ENCODE measurements at places on chromosomes 5 and 9.

GRCh38 chr5:105639068-105639467 is 2031.7 kb downstream of the EFNA5 start:
- DNase-seq, result no peak

DNA sequence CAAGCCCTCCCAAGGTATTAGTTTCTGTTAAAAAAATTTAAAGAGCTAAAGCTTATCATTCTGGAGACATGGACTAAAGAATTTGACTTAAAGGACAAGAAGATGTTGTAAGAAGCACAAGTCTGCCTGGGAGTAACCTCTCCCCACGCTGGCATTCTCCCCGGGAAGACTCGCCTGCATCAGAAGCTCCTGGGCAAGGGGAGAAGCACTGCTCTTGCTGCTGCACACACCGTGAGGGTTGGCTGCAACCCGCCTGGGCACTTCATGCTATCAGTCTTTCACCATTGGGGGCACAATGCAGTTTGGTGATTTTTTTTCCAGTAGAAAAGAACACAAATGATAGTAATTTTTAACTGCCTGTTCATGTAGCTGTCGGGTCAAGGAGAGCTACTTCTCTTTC is 192.5 kb upstream of the PANK3 start:
- DNase-seq, result no peak

DNA sequence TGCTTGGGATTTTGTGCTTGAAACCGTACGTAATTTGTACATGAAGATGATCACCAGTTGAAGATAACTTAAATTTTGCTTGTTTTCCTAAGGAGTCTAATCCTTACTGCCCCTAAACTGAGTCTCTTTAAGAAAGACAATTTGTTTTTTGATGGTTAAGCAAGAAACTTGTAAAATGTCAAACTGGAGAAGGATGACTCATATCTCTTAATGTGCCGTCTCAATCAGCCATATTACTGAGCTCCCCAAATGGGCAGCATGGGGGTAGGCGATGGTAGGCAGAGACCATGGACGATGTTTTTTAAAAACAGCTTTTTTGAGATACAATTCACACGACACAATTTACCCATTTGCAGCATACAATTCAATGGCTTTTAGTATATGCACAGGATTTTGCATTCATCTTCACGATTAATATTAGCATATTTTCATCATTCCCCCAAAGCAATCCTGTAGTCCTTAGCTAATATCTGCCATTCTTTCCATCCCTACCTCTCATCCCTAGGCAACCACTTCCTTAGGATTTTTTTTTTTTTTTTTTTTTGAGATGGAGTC is 14.3 kb downstream of the ARHGAP26 start:
- DNase-seq, result no peak

GRCh38 chr5:154380263-154380662 is 65.5 kb upstream of the SAP30L start:
- DNase-seq, result no peak

GRCh38 chr9:86724529-86724928 is 222.8 kb downstream of the GAS1 start:
- no peak for DNase-seq

DNA sequence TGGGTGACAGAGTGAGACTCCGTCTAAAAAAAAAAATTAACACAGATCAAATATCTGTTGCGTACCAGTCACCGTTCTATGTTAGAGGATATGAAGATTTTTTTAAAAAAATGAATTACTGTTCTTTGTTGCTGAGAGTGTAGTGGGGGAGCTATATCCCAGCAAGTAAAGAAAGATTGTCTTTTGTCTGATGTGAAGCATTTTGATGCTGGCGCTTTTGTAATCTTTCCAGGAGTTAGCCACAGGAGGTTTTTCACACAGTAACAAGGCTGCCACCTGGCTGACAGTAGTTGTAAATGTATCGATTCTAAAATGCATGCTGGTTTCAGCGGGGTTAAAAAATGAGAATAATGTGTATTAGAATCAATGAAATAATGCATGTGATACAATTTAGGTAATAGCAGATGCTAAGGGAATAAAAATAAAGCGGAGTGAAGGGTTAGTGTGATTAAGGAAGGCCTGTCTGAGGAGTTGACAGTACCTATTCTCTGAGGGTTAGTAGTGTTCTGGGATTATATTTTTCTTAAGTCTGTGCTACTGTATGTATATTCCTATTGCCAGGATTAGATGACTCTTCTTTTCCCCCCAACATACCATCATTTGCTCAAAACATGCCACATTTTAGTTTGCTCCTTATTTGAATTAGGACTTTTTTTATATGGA is 3.4 kb downstream of the LMNB1 start:
- DNase-seq, result peak; percentile 51

GRCh38 chr9:6147846-6148245 is 67.8 kb upstream of the IL33 start:
- no peak for DNase-seq

DNA sequence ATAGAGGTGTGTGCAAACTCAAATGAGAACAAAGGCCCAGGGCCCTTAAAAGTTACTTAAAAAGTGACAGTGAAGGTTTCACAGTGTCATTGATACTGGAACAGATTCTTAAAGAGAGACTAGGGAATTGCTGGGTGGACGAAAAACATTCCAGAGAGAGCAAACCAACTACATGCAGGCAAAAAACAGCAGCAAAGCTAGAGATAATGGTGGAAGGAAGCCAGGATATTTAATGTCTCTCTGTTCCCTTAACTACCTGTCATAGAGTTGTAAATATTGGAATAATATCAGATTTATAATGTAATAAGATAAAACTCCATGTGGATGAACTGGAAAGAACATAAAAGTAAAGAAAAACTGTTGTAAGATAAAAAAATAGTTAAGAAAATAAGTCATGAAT is 508.6 kb downstream of the TAF11L14 start:
- DNase-seq, result no peak

DNA sequence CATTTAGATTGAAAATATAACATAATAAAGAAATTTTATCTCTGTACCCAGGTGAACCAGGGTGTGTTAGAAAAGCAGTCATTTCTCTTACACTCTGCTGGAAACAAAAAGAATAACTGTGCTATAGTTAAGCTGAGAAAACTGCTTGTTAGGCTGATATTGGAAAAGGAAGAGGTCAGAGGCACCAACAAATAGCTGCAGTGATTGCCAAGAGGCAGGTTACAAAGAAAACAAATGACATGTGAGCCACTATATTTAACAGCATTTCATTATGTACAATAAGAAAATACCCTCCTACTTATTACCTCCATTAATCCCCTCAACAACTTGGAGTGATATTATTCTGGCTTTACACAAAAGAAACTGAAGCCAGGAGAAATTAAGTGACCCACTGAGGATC is 607.9 kb upstream of the TLE4 start:
- DNase-seq, result no peak

DNA sequence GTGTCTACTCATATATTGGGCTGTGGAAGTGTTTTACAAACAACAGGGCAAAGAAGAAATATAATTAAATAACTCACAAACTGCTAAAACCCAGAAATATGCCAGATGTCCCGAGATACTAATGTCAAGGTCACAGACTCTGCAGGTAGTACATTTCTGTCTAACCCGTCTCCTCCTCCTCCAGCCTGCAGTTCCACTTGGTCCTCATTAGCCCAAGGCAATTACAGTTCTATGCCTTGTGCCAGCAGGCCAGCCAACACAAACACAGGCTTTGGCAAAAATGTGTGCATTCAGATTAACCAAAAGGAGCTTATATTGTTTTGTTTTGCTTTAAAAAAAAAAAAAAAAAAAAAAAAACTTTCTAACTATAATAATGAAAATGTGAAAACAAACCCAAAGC is 148.8 kb downstream of the MYO10 start:
- no peak for DNase-seq

- DNase-seq, result peak; percentile 82
Measured at GRCh38 chr9:133532937-133533668, 1.4 kb upstream of the ADAMTSL2 start.
